ENCODE measurements at places on chromosomes 2 and 18.

- no peak for DNase-seq
These were observed 252.0 kb downstream of the DYSF start for GRCh38 chr2:71705171-71705960.

GRCh38 chr2:169822036-169822435 is 2.7 kb downstream of the METTL5 start:
- no peak for DNase-seq

GRCh38 chr2:203412546-203413331 is 84.5 kb downstream of the ABI2 start:
- DNase-seq, result no peak

GRCh38 chr2:234211797-234212196 is 161.3 kb downstream of the SPP2 start:
- DNase-seq, result no peak

DNA sequence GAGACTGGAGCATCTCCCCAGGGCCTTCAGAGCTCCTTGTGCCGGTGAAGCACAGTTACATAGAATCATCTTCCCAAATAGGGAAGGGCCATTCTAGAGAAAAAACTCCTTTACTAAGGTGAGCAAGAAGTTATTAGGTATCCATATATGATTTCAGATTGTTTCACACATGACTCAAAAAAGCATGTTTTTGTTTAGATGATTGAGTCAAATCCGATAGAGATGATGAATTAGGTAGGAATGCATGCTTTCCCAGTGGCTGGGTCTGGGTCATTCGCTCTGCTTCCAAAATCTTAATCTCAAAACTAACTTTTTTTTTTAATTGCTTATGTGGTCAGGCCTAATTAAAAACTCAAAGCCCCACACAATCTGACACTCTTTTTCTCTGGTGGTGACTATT is 3.8 kb downstream of the NT5C1B start:
- DNase-seq, result no peak

GRCh38 chr2:101736861-101737291 is 39.4 kb downstream of the MAP4K4 start:
- no peak for DNase-seq

- DNase-seq, result peak; percentile 3
These were observed 104.7 kb downstream of the GPR39 start for GRCh38 chr2:132521341-132521740.

GRCh38 chr2:44135771-44136170 is 32.9 kb upstream of the PPM1B start:
- DNase-seq, result peak; percentile 18

- no peak for DNase-seq
These were observed 70.0 kb downstream of the ACSL3 start for GRCh38 chr2:222930862-222931261.

GRCh38 chr2:171530378-171530777 is 8.1 kb downstream of the CYBRD1 start:
- no peak for DNase-seq

DNA sequence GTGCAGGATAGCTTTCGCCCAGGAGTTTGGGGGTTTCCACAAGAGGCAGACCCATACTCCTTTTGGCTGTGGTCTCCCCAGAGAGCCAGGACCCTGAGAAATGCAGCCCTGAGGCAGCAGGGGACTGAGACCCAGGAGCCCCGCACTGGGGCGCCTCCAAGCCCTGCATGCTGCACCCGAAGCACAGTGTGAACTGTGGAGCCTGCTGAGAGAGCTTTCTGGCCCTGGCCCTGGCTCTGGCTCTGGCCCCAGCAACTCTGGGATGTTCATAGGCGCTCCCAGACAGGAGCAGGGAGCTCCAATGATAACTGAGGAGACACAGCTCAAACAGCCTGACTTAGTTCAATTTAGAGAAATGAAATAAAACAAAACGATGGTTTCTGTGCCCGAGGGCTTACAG is 96.4 kb upstream of the TEX51 start:
- DNase-seq, result no peak

DNA sequence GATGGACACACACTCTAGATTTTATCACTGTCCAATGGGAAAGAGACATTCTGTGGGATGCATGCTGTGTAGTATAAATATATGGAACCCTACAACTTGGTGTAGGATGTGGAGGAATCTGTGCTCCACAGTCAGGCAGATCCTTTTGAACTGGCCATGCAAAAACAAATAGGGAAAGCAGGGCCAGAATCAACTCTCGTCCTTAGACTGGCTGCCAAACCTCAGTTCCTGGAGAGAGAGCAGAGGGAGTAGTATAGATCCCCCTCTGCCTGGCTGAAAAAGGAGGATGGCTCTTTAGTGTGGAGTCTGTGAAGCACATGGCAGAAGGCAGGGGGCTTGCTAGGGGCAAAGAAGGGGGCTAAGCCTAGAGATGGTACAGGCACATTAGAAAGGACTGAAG is 84.7 kb downstream of the LYPD6 start:
- no peak for DNase-seq

DNA sequence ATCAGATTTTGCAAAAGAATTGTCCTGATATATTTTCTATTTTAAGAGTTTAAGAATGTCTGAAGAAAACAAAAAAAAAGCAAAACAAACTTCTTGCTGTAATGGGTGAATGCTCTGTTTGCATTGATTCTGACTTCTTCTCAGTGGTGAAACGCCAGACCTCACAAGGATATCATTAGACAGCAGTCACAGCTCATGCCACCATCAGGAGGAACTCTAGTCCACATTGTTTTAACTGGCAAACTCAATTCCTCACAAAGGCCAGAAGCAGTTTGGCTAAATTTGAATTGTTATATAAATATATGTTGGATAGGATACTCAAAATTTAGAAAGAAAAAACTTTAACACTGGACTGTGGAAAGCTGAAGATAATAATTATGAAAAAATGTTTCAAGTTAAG is 89.4 kb downstream of the DOK6 start:
- DNase-seq, result no peak

GRCh38 chr2:176075481-176075880 is 8.3 kb downstream of the EVX2 start:
- DNase-seq, result peak; percentile 87

- DNase-seq, result no peak
These were observed 114.4 kb upstream of the FZD5 start for GRCh38 chr2:207884127-207884526.

- no peak for DNase-seq
These were observed 59.1 kb downstream of the NYAP2 start for GRCh38 chr2:225458431-225459117.

GRCh38 chr2:157857881-157858280 is 18.2 kb downstream of the ACVR1 start:
- DNase-seq, result no peak

DNA sequence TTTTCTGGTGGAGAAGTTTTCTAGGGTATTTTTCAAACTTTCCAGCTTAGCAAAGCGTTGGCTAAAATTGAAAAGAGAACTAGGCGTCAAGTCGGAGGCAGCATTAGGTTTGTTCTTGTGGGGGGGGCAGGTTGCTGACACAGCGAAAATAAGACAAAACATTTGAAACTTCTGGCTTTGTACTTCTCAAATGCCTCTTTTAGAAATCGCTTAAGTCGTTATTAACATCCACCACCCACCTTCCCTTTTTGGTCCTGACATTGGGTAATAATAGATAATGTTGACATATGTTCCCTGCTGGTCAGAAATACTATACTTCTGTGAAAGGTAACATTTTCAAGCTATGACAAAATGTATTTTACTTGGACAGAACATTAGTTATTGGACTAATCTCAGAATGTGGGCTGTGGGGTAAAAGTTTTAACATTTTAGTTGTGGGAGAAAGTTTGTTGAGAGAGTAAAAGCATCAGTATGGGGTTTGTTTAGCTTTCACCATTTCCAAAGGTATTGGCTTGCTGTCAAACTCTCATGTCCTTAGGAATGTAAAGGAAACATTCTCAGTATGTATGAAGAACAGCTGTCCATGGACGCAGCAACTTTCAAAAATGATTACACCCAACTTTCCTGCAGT is 88.1 kb upstream of the ZEB2 start:
- DNase-seq, result no peak

GRCh38 chr18:54277899-54278298 is 8.6 kb downstream of the POLI start:
- DNase-seq, result no peak

- DNase-seq, result no peak
These were observed 392.4 kb downstream of the TXNL1 start for GRCh38 chr18:56245866-56246580.

- DNase-seq, result peak; percentile 71
These were observed 140.5 kb downstream of the LRP2 start for GRCh38 chr2:169221745-169222369.

DNA sequence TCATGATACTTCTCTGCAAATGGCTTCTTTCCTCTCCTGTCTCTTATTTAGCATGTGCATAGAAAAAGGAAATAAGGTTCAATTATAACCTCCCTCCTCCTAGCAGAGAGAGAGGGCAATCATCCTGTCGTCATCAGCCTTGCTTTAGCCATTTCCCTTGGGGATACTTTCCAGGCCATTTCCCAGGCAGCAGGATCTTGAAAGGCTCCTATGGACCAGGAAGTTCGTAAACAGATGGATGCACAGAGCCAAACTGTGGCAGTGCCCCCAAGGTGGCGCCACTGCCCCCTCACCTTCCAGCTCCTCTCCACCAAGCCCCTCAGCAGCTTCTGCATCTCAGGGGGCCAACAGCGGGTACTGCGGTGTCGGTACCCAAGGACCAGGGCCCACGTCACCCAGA is 157.4 kb downstream of the DTNA start:
- peak; percentile 76 for DNase-seq

- DNase-seq, result no peak
These were observed 106.5 kb downstream of the PIGN start for GRCh38 chr18:62080172-62080900.

DNA sequence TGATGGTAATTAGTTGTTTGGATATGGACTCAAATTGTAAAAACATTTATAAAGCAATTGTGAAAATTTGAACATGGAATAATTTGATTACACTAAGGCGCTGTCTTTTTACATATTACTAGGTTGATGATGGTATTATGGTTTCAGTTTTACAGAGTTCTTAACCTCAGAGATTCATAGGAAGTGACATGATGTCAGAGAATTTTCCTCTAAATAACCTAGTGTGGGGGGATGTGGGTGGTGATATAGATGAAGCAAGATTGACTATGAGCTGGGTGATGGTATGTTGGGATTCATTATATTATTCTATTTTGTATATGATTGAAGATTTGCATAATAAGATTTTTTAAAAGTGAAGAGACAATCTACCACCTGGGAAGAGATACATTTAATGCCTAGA is 45.9 kb upstream of the ATP5MC3 start:
- DNase-seq, result no peak

DNA sequence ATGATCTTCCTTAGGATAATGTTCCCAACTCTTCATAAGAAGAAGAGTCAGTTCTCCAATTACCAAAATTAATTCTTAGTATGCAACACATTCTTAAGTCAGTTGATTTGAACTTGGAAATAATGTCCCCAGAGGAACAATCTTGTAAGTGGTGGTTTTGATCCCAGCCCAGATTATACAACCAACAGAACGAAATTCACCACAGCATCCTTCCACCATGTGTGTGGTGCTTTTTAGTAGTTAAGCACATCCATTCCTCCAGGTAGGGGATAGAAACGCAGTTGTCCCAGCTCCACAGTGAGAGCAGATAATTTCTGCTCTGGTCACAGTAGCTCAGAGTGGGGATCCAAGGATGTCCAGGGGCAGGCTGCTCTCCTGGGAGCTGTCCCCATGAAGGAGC is 161.7 kb upstream of the SLC39A10 start:
- DNase-seq, result no peak

GRCh38 chr2:80238692-80239469 is 65.7 kb downstream of the LRRTM1 start:
- DNase-seq, result peak; percentile 75

DNA sequence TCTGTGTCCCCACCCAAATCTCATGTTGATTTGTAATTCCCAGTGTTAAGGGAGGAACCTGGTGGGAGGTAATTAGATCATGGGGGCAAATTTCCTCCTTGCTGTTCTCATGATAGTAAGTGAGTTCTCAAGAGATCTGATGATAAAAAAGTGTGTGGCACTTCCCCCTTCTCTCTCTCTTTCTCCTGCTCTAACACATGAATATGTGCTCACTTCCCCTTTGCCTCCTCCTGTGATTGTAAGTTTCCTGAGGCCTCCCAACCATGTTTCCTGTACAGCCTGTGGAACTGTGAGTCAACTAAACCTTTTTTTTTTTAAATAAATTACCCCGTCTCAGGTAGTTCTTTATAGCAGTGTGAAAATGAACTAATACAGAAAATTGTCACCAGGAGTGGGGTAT is 380.0 kb downstream of the MEIS1 start:
- no peak for DNase-seq

- DNase-seq, result no peak
These were observed 91.5 kb downstream of the FHOD3 start for GRCh38 chr18:36389027-36389426.

GRCh38 chr2:58553937-58554336 is 312.8 kb upstream of the FANCL start:
- DNase-seq, result peak; percentile 72

DNA sequence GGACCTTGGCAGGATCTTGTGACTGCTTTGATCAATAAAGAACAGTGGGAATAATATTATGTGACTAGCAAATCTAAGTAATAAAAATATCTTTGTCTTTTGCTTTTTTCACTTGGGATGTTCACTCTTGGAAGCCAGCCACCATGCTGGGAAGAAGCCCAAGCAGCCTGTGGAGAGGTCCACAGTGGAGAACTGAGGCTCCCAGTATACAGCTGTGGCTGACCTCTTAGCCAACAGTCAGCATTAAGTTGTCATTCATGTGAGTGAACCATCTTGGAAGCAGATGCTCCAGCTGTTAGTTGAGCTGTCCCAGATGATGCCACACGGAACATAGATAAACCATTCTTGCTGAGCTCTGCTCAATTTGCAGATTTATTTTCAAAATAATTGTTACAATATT is 160.0 kb downstream of the OSR1 start:
- DNase-seq, result no peak

DNA sequence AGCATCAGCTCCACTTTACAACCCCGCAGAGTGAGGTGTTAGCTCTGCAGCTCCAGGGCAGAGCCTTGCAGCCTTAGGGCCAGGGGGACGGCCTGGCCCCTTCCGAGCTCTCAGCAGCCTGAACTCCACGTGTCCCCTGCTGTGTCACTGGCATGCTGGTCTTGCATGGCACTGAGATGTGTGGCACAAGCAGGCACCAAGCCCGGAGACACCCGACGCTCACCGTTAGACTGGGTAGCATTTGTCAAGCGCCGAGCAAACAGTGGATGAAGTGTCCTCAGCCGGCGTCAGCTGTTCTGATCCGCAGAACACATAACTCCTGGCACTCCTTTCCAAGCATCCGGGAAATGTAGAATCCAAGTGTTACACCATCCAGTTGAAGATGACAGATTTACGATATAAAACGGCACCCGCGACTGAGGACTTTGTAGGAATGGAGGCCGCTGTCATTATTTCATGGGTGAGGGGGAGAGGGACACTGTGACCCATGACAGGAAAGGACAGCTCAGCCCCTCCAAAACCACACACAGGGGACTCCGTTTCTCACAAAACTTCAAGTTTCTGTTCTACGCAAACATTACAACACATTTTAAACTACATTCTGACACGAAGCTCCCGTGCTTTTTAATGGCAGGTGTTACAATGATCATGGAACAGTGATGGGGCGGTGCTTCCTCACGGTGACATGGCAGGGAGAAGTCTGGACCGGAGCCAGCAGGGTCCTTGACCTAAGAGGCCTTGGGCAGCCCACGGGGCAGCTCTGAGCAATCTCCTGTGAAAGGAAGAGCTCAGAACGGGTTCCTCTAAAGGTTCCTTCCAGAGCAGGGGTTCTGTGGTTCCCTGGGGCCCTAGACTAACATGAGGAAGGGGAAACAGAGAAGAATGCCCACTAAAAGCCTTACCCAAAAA is 89.4 kb downstream of the HDAC4 start:
- no peak for DNase-seq

GRCh38 chr18:40546875-40547274 is 1408.2 kb upstream of the PIK3C3 start:
- no peak for DNase-seq
